SK-N-DZ (cell line): ENCODE measurements at places on chromosomes 6 and 20.

DNA sequence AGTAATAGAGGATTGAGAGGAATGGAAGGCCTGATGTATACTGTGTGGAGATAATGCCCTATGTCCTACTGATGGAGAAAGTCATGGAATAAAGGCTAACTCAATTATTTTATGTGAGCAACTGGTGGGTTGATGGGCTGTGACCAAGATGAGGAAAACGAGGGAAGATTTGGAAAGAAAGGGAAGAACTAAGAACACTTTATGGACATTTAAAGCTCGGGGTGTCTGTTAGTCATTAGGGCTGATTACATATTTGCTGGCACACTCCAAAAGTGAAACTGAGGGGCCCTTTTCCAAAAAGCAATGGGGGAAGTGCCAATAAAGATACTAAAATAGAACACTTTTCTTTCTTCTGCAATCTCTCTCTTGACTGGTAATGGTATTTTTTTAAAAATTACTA is 439.5 kb downstream of the PLCB1 start:
- no peak for DNase-seq

DNA sequence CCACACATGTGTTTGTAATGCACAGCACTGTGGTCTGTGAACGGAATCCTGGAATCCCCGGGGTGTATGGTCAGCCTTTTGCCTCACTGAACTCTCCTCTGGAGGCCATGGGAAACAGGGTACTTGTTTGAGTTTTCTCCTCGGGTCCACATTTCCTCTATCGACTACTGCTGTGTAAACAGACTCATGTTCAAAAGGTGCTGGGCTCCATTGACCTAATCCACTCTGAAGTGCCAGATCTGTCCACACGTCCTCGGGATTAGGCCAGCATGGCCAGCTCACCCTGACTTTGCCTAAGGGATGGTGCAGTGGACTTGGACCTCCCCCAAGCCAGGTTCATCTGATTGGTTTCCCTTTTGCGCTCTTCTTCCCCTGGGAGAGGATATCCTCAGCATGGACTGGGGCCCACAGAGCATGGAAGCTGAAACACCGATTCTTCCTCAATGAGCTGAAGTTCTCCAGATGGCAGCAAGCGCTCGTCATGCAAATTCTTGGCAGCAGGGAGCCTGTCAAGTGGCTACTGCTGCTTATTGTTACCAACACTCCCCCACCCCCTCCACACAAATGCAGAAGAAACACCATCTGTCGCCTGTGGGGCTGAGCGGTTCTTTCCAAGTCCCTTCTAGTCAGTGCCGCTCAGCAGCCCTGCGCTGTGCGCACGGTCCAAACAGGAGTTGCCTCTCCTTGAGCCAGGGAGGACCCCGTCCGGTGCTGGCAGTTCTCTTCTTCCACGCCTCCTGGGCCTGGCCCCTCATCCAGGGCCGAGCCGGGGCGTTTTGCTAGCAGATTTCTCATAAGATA is 292.6 kb upstream of the MARCKS start:
- peak; percentile 98 for DNase-seq

GRCh38 chr6:7903673-7904072 is 6.9 kb downstream of the TXNDC5 start:
- no peak for DNase-seq

- no peak for DNase-seq
Measured at GRCh38 chr6:31725502-31726350, 2.6 kb downstream of the MPIG6B start.

DNA sequence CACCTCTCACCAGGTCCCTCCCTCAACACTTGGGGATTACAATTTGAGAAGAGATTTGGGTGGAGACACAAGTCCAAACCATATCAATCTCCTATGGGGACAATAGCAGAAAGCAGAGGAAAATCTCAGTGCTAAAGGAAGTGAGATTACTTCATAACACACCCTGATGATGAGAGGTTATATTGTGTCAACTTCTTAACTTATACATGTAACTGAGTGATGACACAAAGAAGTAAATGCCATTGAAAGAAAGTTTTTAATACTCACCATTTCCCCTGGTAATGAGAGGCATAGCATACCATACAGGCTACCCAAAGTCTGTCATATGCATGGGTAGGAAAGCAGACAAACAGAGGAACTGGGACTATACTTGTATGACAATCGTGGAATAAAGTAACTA is 137.2 kb downstream of the MMUT start:
- no peak for DNase-seq

GRCh38 chr6:46022106-46022948 is 6.7 kb upstream of the CLIC5 start:
- DNase-seq, result no peak

GRCh38 chr6:42257614-42258013 is 40.0 kb upstream of the MRPS10 start:
- DNase-seq, result no peak

DNA sequence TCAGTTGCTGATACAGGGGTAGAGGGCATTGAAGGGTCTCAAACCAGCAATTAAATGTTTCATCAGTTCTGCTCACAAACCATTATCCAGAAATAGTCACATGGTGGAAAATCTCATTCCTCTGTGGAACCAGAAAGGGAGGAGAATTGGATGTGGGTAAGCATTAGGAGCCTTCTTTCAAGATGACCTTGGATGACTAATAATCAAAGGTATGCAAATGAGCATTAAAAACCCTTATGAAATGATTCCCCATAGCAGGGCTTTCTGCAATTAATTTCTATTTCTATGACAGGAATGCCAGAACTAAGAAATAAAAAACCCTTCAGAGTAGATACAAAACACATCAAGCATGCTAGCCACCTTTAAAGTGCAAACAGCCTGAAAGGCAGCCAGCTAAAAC is 37.4 kb upstream of the HCRTR2 start:
- DNase-seq, result no peak

GRCh38 chr6:98764373-98764911 is 69.9 kb upstream of the POU3F2 start:
- no peak for DNase-seq

- DNase-seq, result no peak
Measured at GRCh38 chr20:16314320-16314719, 258.9 kb downstream of the KIF16B start.

DNA sequence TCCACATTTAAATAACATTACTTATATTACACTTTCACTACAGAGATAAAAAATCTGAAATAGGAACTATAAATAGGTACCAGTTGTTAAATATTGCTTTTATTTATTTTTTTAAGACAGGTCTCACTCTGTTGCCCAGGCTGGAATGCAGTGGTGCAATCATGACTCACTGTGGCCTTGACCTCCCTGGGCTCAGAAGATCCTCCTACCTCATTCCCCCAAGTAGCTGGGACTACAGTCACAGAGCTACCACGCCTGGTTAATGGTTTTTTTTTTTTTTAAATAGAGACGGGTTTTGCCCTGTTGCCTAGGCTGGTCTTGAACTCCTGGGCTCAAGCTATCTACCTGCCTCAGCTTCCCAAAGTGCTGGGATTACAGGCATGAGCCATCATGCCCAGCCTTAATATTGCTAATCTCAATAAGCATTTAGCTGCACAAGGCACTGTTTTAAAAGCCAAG is 17.3 kb downstream of the EEF1E1 start:
- DNase-seq, result no peak

GRCh38 chr6:108562503-108562993 is 1.8 kb downstream of the FOXO3 start:
- peak; percentile 87 for DNase-seq

- no peak for DNase-seq
Measured at GRCh38 chr6:44342489-44342888, at the start of gene SPATS1. Gene SPATS1 (plus strand): TSS chr6:44342650. CDS start chr6:44343096, 446 bp downstream.

DNA sequence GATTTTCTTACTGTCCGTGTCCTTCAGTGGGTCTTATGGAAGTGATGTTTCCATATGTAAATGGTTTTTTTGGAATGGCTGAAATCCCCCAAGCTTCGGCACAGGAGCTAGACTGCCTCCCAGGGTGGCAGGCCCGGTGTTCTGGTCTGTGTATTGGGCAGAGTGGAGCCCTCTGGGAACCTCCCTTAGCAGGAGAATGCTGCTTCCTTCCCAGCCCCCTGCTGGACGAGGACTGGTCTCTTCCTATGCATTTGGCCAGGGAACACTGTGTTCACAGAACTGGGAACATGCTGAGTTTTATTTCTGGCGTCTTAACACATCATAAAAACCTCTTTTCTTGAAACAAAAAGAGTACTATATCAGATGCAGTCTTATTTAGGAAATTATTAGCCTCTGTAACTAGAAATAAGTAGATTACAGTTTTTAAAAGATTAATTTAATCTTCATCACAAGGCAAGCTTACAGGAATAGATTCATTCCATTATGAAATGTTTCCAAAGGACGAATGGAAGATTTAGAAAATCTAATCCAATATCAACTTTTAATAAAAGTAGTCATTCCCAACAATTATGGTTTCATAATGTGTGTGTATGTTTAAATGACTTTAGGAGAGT is 56.6 kb downstream of the SYTL3 start:
- DNase-seq, result peak; percentile 57

DNA sequence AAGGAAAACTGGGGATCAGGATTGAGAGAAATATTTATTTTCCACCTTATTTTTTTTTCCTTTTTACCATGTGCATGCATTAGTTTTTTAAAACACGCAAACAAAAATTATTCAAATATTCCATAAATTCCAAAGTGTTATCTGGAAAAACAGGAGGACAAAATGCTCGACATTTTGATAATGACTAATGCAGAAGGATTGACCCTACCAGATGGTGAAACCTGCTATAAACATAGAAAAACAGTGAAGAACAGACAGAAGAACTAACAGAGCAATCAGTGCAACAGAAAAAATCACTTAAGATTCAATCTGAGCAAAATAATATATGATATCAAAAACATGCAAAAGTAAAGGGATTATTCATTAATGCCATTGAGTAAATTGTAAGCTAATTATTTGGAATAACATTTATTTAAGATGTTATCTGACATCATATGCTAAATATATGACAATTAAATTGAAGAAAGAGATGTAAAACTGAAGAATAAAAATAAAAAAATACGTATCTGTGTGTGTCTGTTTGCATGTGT is 218.4 kb downstream of the LMBRD1 start:
- no peak for DNase-seq

DNA sequence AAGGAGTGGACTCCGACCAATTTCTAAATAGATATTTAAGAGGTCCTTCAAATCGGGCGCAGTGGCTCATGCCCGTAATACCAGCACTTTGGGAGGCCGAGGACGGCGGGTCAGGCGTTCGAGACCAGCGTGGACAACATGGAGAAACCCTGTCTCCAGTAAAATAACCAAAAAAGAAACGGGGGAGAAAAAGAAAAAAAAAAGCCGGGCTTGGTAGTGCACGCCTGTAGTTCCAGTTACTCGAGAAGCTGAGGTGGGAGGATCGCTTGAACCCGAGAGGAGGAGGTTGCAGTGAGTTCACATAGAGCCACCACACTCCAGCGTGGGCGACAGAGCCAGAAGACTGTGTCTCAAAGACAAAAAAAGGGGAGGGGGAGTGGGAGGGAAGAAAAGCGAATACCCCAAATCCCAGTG is 53.3 kb upstream of the HFE start:
- no peak for DNase-seq

GRCh38 chr20:23095499-23095898 is 9.4 kb upstream of the CD93 start:
- DNase-seq, result no peak

- peak; percentile 79 for DNase-seq
Measured at GRCh38 chr6:156618600-156619205, 158.5 kb upstream of the ARID1B start.

- no peak for DNase-seq
Measured at GRCh38 chr6:114020196-114020595, 49.2 kb upstream of the HDAC2 start.

- DNase-seq, result no peak
Measured at GRCh38 chr20:54148947-54149764, 24.6 kb downstream of the CYP24A1 start.

DNA sequence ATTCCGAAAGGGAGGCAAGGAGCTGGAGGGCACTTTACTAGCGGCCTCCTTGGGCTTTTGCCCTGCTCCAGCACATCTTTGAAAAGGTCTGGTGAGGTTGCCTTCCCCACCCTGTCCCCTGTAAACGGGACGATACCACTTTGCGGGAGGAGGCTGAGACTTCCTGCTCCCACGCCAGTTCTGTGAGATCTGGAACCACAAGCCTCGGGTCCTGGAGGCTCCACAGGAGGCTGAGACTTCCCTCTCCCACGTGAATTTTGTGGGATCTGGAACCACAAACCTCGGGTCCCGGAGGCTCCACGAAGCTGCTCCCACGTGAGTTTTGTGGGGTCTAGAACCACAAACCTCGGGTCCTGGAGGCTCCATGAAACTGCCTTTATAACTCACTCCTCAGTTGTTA is 209.3 kb downstream of the DLL1 start:
- DNase-seq, result no peak

DNA sequence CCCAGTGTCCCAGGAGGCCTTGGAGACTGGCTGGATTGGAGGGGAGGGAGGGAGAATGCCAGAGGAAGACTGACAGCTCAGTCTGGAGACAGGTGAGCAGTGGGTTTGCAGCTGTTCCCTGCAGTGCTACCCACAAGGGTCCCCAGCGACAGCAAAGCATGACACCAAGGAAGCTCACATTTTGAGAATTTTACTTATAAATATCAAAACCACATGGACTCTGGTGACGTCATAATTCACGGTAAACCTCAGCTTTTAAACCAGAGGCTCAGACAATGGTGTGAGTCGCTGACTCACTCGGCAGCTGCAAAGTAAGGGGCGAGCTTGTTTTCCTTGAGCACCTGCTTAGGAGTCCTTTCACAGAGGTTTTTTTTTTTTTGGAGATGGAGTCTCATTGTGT is 65.2 kb downstream of the THBS2 start:
- no peak for DNase-seq

- DNase-seq, result no peak
Measured at GRCh38 chr6:139708337-139709199, 334.1 kb upstream of the CITED2 start.

GRCh38 chr20:35306931-35307517 is 14.8 kb upstream of the FAM83C start:
- peak; percentile 67 for DNase-seq

- DNase-seq, result no peak
Measured at GRCh38 chr6:42249279-42249678, 31.6 kb upstream of the MRPS10 start.

- DNase-seq, result no peak
Measured at GRCh38 chr20:12311094-12311865, 393.6 kb downstream of the BTBD3 start.

DNA sequence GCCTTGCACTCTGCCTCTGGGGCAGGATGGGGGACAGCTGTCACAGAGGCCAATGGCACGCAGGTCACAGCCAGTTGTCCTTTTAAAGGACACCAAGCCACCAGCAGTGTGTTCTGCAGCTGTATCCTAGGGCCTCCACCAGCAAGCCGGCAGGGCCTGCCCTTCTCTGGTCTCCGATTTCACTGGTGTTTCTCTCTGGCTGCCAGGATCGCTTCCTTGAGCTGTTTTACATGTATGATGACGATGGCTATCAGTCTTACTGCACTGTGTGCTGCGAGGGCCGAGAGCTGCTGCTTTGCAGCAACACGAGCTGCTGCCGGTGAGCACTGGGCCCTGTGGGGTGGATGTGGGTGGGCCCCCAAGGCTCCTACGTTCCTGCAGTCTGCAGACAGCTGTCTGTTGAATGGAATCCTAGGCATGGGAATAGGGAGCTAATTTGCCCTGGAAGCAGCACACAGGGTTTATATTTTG is 22.7 kb upstream of the MAPRE1 start:
- peak; percentile 41 for DNase-seq
